T-helper 17 cell (primary cell): ENCODE measurements at places on chromosomes 5 and 9.

- DNase-seq = no peak
These were observed 217.6 kb downstream of the NFIB start for GRCh38 chr9:14096258-14096922.

DNA sequence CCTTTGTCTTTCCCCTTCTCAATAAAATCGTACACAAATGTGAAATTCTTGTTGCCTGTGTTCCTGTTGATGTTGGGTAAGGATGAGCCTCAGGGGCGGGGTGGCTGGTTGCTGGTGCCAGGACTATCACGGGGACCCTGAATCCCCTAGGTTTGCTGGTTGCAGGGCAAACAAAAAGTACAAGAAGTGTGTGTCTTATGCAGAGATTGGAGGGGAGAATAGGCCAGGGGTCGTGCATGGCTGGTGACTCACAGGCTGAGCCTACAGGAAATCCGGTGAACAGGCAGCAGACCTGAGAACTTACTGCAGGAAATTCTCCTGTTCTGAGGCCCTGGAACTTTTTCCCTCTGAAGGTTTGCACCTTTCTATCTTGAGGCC is 5.5 kb downstream of the ANXA2R start:
- no peak for DNase-seq

DNA sequence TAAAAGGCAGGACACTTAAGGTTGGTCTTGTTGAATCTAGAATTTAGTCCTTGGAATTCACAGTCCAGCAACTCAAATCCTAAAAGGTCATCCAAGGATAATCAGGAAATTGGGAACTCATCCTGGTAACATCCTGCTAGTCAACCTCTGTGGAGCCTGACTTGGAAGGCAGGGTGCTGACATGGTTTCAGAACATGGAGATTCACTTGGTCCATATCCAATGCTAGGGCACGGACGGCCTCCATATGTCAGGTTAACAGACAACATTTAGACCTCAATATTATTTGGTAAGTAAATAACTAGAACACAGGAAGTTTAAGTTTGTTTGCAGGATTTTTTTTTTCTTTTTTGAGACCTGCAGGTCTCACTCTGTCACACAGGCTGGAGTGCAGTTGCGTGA is 783 bp upstream of the DNAH5 start:
- DNase-seq = no peak

DNA sequence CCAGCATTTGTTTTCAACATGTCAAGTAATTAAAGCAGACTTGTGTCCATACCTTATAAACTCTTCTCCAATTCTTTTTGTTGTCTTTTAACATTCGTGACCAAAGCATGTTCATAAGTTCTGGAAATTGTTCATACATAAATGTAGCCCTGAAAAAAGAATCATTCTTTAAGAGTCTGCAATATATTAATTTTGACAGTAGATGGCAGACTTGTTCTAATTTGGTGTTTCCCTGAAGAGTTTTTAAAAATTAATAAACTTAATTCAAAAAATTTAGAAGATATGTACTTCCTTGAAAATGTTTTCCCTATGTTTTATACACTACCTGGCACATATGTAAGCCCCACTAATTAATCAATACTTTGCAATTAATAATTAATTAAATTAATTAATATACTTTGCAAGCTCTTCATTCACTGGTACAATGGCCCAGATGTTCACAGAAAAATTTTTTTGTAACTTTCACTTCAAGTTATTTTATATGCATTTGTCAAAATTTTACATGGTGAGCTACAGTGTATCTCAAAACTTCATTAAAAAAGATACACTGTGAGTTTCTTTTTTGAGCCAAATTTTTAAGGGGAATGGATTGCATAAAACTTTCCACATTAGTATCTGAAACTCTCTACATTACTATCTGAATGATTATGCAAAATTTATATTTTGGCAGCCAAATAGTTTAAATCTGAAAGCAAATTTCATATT is 42.1 kb downstream of the CLINT1 start:
- DNase-seq = no peak

GRCh38 chr9:79970146-79970425 is 398.3 kb downstream of the TLE4 start:
- no peak for DNase-seq

DNA sequence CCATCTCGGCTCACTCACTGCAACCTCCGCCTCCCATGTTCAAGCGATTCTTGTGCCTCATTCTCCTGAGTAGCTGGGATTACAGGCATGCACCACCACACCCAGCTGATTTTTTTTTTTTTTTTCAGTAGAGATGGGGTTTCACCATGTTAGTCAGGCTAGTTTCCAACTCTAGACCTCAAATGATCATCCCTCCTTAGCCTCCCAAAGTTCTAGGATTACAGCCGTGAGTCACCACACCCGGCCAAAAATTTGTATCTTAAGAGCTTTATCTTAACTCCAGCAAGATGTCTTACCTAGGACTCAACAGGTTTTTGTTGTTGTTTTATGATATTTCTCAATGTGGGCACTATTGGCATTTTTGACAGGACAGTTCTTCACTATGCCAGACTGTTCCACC is 27.9 kb downstream of the LYRM7 start:
- no peak for DNase-seq
